ENCODE measurements at places on chromosomes 5 and 9.

- DNase-seq: no peak
These were observed 1669.3 kb upstream of the CDH9 start for GRCh38 chr5:28707706-28708105.

GRCh38 chr5:172736508-172737135, 34.4 kb downstream of the DUSP1 start:
- DNase-seq: no peak

GRCh38 chr9:95763006-95763405, 112.5 kb upstream of the ERCC6L2 start:
- DNase-seq: no peak

- no peak for DNase-seq
These were observed 46.5 kb upstream of the MCTP1 start for GRCh38 chr5:95331358-95331757.

- no peak for DNase-seq
These were observed 9.0 kb downstream of the FXN start for GRCh38 chr9:69044240-69045219.

DNA sequence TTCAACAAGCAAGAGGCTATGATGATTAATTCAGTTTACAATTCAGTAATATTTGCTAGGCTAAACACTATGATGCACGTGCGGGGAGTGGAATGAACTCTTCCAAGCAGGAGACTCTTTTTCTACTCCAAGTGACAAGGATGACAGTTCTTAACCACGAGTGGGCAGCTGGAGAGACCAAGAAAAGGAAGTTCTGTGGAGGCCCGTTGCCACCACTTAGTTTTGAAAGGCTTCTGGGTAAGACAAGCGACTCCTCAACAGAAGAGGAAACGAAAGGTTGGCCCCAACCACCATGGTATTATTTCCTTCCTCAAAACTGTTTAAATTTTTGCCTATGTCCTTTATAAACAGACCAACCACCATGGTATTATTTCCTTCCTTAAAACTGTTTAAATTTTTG, 2.8 kb downstream of the DCAF12 start:
- DNase-seq: no peak

DNA sequence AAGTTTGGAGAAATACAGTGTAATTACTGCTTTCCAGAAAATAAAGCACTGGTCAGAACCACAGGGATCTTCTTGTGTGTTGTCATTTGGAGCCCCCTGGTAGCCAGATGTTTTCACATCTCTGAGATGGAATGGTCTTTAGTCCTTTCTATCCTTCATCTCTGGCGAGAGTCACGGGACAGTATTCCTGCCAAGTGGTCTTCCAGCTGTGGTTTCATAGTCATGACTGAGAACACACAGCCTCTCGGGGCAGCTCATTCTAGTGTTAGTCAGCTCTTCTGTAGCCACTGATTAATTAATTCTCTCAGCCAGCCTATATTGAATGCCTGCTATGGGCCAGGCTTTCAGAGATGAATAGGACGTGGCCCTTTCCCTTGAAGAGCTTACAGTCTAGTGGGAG, 34.1 kb downstream of the HMGXB3 start:
- no peak for DNase-seq

All from stimulated activated CD4-positive, alpha-beta T cell treated with anti-CD3 and anti-CD28 coated beads, Interleukin-1b, Interleukin-23, amount 100 ng/mL, for 1 hour (primary cell).